ENCODE measurements at places on chromosomes 1 and 21.
A peak's percentile ranks its signal among the peaks of the same experiment; 100 is the strongest.

DNA sequence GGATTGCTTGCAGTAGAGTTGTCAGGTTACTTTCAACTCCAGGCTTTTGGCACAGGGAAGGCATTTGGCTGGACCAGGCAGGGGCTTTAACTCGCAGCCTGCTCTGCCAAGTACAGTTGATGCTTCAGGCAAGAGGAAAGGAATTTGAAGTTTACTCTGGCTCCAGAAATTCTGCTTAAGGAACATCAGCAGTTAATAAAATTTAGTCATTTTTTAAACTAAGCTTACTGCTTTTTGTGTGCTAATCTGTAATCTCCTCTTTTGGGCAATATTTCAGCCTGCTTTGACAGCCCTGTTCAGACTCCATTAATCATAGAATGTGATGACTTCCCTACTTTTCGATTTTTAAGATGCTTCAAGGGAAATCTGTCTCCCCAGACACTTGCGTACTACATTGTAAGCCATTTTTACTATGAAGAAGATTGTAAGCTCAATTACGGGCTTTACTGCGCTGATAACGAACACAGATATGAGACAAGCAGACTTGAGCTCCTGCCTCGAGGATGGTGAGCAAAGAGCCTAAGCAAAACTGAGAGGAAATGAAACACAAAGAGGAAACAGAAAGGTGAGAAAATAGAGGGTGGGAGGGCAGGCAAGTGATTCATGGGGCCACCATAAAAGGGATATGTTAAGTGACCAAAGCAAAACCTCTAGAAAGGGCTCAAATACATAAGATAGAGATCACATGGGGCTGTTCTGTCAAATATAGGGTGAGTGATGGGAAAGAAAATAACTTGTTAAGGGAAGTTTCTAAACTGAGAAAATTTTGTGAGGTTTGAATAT is 76.6 kb upstream of the VAV3 start:
- peak; percentile 46 for DNase-seq

DNA sequence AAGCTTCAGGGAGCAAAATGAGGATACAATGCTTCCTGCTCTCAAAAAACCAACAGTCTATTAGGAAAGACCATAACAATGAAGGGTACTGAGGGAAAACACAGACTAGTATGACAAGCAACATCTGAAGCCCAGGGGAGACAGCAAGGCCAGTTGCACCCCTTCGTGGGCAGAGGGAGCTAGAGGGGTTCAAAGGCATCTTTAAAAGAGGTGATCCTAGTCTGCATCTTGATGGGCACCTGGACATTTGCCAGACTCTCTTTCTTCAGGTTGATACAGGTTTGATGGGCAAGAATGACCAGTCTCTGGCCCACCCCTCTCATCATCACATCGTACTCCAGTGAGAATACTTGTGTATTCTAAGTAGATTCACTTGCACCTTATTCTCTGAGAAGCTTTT is 177.7 kb downstream of the VAV3 start:
- no peak for DNase-seq

GRCh38 chr1:8603220-8603616 is 214.2 kb downstream of the RERE start:
- no peak for DNase-seq

- no peak for DNase-seq
Measured at GRCh38 chr1:2804628-2805351, 3.3 kb upstream of the TTC34 start.

DNA sequence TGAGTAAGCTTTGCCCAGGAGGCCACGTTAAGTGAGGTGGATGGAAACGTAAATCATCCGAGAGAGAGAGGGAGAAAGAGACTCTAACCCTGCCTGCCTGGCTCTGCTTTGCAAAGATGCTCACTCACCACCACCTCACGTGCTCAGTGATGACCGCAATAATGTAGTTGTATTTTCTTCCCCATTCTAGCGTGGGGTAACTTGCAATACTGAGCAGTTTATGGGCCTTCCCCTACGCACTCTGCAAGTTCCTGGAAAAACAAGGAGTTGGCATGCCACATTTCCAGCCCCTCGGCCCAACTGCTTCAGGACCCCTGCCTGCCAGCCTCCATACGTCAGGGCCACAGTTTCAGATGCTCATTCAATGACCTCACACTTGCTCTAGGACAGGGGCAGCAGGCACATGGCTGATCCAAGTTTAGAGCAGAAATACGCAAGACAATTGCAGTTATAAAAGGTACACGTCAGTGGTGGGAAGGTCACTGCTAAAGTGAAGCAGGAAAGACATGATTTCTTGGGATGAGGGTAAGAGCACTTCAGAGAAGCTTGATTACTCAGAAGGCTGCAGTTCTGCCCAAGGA is 112.5 kb upstream of the RAB4A start:
- no peak for DNase-seq

- DNase-seq = peak; percentile 28
Measured at GRCh38 chr1:64597113-64597512, 127.2 kb downstream of the CACHD1 start.

DNA sequence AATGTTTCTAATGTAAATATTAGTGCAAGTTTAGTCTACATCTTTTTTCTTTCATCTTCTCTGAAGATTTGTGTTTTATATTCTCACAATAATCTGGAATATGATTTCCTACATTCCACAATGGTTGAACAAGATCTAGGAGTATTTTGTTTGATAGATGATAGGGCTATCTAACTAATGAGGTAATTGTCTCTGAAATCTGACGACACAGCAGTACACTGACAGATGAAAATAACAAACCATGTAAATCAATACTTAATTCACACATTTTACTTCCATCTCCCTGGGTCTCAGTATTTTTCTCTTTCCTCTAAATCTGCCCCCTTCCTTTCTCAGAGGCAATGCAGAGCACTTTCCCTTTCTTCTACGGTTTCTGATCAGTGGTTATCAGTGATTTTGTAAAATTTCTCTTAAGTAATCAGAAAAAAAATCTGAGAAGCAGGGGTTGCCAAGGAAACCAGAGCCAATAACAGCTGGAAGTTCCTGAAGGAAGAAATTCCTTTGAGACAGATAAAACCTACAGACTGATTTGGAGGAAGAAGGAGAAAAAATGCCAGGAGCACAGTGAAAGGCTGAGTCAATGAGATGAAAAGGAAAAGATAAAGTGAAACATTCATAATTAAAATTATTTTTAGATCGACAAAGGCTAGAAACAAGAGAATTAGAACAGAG is 7.3 kb upstream of the ANKRD13C start:
- DNase-seq = peak; percentile 37

- peak; percentile 54 for DNase-seq
Measured at GRCh38 chr1:24769656-24770651, 24.7 kb downstream of the CLIC4 start.

DNA sequence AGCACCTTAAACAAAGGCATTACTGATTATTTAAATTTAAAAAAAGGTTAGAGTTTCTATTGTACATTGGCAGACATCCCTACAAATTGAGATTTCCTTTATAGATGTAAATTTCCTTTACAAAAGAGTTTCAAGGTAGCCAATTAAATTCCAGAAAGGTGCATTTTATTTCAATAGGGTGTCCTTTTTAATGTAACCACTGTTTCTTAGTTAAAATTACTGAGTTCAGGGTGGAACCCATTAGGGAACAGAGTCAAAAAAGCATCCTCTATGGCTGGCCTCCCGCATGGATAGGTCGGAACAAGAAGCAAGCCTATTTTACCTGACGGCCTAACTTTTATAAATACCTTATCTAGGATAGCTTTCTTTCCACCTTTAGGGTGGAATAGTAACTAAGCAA is 24.4 kb downstream of the TCP10L start:
- DNase-seq = no peak

DNA sequence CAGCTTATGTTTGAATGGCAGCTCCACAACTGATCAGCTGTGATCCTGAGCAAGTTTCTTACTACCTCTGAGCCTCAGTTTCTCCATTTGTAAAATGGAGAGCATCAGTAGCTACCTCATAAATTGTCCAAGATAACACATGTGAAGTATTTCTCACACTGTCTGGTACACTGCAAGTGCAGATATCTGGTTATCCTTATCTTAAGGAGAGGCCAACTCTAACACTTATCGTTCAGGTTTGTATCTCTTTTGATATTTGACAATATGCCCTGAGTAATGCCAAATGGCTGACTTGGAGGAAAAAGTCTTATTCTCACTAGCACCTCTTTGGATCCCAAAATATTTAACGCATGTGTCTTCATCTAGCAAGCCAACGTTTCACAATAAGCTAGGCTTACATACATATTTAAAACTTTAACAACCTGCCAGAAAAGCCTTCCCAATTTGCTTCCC is 2.7 kb downstream of the CSRP1 start:
- DNase-seq = no peak

- peak; percentile 85 for DNase-seq
Measured at GRCh38 chr1:200670242-200671118, 773 bp upstream of the DDX59 start.

DNA sequence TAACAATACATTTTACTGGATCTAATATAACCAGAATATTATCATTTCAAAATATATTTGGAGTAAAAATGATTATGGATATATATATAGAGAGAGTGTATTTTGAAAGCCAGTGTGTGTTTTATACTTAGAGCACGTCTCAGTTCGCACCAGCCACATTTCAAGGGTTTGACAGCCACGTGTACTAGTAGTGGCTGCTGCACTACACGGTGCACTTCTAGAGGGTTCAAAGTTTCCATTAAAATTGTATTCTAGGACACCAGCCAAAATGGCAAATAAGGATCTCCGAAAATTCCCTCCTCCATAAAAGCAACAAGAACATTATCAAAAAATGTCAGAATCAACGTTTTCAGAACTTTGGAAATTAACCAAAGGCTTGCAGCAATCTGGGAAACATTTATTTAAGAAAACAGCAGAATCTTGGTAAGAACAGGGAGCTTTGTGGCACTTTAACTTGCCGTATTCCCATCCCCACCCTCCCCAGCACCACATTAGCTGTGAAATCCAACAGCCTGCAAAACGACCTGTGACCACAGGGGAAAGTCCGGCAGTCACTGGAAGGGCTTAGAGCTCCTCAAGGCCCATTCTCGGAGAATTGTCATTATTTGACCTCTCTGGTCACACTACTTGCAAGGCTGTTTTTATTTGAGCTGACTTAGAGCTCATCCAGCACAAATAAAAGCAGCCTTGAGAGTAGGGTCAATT is 33.5 kb upstream of the MRPS6 start:
- no peak for DNase-seq

DNA sequence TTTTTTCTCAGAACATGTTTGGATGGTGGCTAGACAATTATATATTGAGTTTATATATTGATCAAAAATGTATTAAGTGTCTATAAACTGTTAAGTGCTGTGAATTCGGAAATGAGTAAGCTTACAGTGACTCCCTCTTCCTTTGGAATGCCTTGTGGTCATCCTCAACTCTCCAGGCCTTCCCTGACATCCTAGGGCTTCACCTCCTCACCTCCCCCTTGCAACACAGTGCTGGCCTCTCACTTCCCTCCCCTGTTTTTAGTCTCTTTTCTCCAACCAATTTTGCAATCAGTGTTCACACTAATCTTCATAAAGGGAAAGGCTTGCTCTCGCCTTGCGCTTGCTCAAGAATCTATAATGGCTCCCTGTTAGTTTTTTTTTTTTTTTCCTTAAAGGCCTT is 95.1 kb upstream of the C1orf21 start:
- no peak for DNase-seq

DNA sequence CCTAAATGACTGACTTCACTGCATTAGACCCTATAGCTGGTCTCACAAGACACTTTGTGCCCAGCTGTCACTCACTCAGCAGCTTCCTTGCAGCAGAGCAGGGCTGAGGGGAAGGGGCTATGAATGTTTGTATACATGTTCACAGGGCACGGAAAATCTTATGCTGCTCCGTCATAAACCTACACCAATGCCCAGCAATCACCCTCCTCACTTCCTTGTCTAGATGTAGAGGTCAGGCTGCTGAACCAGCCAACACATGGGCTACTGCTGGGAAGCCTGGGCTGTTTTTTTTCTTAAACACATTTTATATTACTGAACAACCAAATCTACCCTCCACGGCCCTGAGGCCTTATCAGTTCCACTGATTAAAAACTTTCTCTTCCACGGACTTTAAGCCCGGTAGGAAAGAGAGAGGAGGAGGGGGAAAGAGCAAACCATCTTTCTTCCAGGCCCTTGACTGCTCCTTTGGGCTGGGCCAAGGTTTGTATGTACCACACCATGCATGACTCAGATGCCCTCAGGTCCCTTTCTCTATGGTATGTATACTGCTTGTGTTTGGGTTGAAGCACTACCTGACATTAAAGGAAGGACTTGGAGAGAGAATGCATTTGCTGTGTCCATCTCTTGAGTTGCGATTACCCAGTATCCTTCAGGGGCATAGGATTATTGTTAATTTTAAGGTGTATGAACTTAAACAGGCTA is 12.7 kb downstream of the MTFR1L start:
- DNase-seq = no peak

GRCh38 chr1:116989835-116990234 is 11.7 kb upstream of the CD101 start:
- no peak for DNase-seq

- no peak for DNase-seq
Measured at GRCh38 chr1:116411784-116412479, 38.9 kb downstream of the ATP1A1 start.

DNA sequence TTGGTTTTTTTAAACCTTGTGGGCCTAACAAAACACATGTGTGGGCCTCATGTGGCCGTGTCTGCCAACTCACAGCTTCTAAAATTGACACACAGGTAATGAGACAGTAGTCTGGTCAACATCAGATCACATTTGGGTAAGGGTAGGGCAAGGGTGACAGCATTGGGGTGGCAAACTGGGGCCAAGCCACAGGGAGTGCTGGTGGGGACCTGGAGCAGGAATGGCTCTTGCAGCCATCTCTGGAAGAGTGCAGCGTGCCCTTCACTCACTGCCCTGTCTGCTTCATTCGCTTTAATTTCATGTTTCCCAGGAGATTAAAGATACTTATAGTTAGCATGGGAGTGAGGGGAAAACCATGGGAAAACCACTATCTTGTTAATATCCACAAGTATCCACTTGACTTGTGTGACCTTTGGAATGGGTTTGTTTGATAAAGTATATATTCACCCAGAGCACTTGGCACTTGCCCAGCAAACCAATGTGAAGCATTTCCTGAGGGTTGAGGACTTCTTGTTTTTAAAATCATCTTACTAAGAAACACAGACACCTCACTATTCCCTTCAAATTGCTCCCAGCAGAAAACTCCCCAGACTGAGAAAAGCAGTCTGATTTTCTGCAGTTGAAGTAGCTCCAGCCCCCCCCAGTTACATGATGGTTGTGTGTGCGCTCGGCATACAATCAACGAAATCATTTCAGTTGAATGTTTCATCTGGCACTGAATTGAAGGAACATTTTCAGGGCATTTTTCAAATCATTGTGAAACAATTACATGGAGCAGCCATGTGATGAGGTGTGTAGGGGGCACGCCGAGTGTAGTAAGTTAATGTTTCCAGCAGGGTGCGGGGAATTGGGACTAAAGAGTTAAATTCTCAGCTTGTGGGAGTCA is 175.7 kb downstream of the VPS13D start:
- peak; percentile 60 for DNase-seq

GRCh38 chr1:109712321-109712864 is 342 bp downstream of the GSTM5 start:
- no peak for DNase-seq

DNA sequence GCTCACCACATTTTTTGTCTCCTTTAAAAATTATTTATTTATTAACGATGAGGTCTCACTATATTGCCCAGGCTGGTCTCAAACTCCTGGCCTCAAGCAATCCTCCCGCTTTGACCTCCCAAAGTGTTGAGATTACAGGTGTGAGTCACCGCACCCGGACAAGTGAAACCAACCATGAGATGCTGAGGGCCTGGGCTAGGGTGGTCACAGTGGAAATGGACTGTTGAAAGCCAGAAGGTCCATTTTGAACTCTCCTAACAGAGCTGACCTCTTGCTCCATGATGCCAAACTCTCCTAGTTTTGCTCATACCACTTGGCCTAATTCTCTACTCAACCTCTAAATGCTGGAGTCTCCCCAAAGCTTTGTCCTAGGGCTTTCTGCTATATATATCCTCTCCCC is 109.1 kb downstream of the SLC45A1 start:
- no peak for DNase-seq

GRCh38 chr21:45209046-45209445 is 78.6 kb downstream of the POFUT2 start:
- no peak for DNase-seq

Measured in skin of body (tissue), 3 donors.